ENCODE measurements at places on chromosomes 3 and 15.
A peak's percentile ranks its signal among the peaks of the same experiment; 100 is the strongest.

DNA sequence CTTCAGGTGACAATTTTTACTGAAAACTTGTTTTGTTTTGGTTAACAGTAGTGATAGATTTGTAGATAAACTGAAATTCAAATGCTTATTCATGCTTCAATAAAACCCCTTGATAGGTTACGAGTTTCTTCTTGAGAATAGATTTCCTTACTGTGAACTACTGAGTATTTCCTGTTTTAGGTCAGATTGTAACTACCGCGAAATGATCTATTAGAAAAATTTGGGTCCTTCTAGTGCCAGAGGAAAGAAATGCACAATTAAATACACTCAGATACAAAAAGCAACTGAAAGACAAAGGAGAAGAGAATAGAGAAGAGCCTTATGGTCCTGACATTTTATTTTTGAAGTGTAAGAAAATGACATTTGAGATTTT, 251.7 kb upstream of the TBL1XR1 start:
- no peak for DNase-seq

- no peak for DNase-seq
These were observed 459.6 kb downstream of the NSUN3 start for GRCh38 chr3:94522488-94522887.

- DNase-seq = no peak
These were observed 4.8 kb downstream of the GPR171 start for GRCh38 chr3:151197981-151198767.

GRCh38 chr3:161649900-161650484, 153.4 kb downstream of the OTOL1 start:
- DNase-seq = no peak

DNA sequence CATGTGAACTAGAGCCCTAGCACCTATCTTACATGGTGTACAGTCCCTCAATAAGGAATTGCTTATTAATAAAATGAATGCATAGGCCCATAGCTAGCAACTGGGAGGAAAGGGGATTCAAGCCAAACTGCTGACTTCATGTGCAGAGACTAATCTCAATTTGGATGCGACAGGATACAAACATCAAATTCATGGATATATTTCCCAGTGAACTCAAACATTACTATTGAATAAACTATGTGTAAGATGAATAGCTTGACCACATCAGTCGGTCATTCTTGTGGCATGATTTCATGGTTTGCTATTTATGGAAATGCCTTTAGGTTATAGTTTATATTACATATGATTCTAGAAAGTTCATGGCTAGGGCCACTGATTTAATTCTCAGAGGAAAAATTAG, 268.6 kb upstream of the SLITRK3 start:
- no peak for DNase-seq

GRCh38 chr3:129794311-129795185, 99.0 kb downstream of the TMCC1 start:
- peak; percentile 17 for DNase-seq

- no peak for DNase-seq
These were observed 133.3 kb downstream of the GRM7 start for GRCh38 chr3:6994081-6994668.

- DNase-seq = no peak
These were observed 235.3 kb upstream of the MRPL3 start for GRCh38 chr3:131738095-131738494.

DNA sequence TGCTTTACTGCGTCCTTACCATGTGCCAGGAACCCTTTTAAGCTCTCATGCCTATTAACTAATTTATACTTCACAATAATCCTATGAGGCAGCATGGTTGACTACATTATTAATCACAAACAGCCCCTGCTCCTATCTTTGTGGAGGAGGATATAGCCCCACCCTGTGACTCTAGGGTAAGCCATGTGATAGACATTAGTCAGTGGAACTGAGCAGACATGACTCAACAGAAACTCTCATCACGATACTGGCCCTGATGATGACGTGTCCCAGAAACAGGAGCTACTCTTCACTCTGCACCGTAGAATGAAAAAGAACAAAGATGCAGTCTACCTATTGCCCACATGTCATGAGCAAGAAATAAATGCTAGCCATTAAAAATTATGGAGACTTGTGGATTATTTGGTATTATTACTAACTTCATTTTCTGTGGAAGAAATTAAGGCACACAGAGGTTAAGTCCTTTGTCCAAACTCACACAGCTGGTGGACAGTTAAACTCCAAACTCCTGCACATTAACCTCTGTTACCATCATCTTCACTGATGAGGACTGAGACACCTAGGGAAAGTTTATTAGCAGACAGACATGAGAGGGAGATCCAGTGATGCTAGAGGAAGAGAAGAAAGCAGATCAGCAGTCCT, 51.2 kb downstream of the CFAP20DC start:
- DNase-seq = peak; percentile 65

- DNase-seq = no peak
These were observed 181.8 kb downstream of the RYR3 start for GRCh38 chr15:33492434-33493052.

DNA sequence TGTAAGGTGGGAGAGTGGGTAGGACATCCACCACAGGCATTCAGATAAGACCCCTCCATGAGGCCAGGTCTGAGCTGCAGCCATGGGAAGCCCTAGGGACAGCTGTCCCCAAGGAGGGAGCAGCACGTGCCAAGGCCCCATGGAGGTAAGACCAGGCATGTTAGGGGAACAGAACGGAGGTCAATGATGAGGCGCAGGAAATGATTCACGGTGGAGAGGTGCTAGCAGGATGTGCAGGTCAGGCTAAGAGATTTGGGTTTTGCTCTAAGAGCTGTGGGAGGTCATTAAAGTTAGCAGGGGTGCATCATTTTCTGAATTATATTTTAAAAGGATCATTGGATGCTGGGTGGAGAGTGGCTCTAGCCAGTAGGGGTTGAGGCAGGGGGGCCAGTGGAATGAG, 66.4 kb upstream of the SNRPA1 start:
- DNase-seq = no peak

DNA sequence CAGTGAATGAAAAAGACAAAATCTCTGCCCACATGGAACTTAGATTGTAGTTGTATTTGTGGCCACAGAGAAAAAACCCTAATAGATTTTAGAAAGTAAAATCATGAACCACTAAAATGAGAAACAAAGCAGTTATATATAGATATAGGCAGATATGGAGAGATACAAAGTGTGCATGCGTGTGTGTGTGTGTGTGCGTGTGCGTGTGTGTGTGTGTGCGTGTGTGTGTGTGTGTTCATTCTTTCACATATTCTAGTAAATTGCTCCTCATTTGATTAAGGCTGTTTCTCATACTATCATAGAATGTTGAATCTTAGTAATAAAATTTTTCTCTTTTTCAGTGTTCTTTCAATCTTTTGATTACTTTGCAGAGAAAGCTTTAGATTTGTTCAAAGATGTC, 118.6 kb downstream of the DNAJB8 start:
- no peak for DNase-seq

DNA sequence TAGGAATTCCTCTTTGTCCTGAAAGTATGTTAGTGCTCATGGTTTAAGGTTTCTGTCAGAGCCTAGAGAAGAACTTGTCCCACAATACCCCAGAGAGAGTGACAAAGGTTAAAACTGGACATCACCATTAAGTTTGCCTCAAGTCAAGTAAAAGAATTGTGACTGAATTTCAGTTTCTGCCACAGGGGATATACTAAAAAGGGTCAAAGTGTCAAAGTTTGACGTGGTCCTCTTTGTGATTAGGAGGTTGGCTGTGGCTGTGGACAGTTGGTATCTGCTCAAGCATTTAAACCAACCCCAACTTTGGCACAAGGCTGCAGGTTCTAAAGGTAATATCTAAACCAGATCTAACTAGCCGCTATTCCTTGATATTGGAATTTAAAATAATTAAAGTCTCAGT, 26.1 kb downstream of the FMN1 start:
- DNase-seq = no peak

- no peak for DNase-seq
These were observed 32.7 kb downstream of the STARD9 start for GRCh38 chr15:42608110-42608531.

- no peak for DNase-seq
These were observed 19.5 kb downstream of the ANKUB1 start for GRCh38 chr3:149772861-149773260.

DNA sequence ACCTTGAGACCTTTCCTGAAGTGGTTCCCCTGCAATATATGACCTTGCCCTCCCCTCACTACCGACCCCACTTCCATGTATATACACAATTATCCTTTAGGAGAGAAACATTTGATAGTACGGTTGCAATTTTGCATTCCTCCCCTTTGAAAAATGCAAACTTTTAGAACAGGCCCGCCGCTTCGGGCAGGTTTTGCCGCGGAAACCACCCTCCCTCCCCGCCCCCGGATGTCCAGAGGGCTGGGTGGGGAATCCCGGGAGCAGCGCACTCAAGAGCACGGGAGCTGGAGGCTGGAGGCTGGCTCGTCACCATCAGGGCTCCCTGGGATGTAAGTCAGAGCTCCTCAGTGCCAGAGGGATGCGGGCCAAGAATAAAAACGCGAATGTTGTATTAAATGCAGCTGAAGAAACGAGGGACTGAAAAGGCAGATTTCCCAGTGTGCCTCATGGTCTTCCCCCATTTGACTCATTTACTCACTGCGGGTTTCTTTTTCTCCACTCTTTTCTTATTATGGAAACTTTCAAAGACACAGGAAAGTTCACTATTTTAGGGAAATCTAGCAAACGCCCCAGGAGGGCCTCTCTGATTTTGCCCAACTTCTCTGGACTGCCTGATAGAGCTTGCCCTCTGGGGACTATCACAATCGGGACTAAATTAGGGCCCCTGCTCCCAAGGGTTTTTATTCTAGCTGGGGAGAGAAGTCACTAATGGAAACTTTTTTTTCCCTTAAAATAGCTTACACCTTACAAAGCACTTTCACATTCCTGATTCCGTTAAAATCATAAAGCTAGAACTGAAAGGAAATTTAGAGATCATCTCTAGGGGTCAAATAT, 2.9 kb upstream of the USP3 start:
- DNase-seq = no peak

DNA sequence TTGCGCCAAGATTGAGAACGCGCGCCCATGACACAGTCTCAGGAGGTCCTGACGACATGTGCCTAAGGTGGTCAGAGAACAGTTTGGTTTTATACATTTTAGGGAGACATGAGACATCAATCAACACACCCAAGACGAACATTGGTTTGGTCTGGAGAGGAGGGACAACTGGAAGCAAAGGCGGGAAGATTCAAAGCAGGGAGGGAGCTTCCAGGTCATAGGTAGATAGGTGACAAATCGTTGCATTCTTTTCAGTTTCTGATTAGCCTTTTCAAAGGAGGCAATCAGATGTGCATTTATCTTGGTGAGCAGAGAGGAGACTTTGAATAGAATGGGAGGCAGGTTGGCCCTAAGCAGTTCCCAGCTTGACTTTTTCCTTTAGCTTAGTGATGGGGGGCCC, 828.4 kb upstream of the DPPA4 start:
- no peak for DNase-seq

GRCh38 chr3:46130631-46131310, 77.3 kb downstream of the CCR1 start:
- DNase-seq = no peak

- no peak for DNase-seq
These were observed 21.1 kb upstream of the MFSD1 start for GRCh38 chr3:158780766-158781165.

- peak; percentile 68 for DNase-seq
These were observed 741.0 kb upstream of the CBLB start for GRCh38 chr3:106609666-106610301.

GRCh38 chr3:150248116-150248887, 159.8 kb upstream of the TSC22D2 start:
- DNase-seq = no peak

- DNase-seq = no peak
These were observed 1.1 kb upstream of the GABRB3 start for GRCh38 chr15:26773917-26774316.

GRCh38 chr3:139672884-139673283, 4.9 kb downstream of the NMNAT3 start:
- DNase-seq = no peak

GRCh38 chr3:71132995-71133730, 450.4 kb downstream of the FOXP1 start:
- DNase-seq = no peak
